ENCODE measurements at places on chromosomes 1 and 21. TPM values are rescaled to one million over a fixed set of nuclear protein-coding genes. Genes with fewer than 3 reads are reported as not detected.

DNA sequence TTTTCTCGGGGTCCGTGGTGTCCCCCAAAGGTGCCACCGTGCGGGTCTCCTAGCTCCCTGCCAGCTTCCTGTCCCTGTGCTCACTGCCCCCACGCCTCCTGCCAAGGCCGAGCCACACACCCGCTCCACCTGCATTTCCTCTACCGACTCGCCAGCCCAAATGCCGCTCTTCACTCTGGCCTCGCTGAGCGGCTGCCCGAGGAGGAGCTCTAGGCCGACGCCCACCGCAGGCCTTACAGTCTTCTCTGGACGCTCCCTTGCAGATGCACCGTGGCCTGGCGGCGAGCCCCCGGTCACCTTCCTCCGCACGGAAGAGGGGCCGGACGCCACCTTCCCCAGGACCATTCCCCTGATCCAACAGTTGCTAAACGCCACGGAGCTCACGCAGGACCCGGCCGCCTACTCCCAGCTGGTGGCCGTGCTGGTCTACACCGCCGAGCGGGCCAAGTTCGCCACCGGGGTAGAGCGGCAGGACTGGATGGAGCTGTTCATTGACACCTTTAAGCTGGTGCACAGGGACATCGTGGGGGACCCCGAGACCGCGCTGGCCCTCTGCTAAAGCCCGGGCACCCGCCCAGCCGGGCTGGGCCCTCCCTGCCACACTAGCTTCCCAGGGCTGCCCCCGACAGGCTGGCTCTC lies 26.3 kb downstream of the FTCD start:
- DNase-seq, result no peak

GRCh38 chr21:39313042-39313570 lies 326 bp downstream of the BRWD1 start:
- peak; percentile 19 for DNase-seq

DNA sequence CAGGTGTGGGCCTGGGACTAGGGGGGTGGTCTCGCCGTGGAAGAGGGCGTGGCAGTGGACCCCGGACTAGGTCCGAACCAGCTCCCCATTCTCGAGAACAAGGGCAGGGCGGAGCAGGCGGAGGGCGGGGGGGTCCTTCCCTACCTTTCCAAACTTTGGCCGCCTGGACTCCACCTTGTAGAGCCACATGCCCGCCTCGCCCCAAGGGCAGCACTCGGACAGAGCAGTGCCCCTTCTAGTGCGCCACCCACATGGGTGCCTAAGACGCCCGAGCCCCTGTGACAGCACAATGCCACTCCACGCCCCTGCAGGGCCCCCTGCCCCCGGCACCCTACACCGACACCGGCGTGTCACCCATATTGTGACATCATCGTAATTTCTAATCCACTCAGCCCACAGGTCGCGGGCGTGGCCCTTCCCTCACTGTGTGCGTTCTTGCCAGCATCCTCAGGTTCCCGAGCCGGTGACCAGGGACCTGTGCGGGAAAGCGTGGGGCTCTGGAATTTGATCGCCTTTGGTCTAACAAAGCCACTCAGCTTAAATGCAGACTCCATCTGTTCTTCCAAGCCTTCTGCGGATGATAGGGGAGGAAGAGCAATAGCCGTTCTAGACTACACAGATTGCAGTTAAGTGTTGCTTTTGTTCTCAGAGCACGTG lies 553 bp upstream of the STMN1 start:
- DNase-seq, result peak; percentile 43

DNA sequence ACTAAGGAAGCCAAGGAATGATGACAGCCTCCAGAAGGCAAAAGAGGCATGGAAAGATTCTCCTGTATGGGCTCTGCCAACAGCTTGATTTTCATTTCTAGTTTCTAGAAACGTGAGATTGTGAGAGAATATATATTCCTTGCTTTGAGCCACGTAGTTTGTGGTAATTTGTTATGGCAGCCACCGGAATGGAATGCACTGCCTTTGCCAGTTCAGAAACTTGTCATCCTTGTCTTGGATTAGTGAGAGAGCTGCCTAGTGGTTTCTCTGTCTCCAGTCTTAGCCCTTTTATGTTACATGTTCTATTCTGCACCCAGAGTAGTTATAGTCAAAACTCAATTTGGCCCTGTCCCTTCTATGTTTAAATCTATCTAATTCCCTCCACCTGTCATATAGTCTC lies 216.0 kb upstream of the PTGFR start:
- no peak for DNase-seq

DNA sequence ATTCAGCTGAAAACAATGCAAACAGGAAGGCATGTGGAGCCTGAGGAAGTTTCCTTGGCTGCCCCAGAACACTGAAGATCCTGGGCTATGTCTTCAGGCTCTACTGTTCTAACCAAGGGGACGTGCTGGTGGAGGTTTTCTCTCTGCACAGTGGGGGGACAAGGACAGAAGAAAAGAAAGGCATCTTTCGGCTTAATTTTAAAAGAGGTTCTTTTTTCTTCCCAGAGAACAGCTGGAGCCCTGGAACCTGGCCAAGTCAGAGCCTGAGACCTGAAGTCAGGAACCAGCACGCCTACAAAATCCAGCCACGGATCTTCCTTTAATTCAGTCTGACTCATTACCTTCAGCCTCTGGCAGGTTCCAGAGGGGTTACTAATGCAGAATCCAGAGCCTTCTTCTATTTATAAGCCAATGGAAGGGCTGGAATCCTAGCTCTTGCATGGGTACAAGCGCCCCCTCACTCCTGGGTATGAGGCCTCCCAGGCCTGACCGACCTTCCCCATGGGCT lies 19.8 kb downstream of the CTNNBIP1 start:
- peak; percentile 79 for DNase-seq

DNA sequence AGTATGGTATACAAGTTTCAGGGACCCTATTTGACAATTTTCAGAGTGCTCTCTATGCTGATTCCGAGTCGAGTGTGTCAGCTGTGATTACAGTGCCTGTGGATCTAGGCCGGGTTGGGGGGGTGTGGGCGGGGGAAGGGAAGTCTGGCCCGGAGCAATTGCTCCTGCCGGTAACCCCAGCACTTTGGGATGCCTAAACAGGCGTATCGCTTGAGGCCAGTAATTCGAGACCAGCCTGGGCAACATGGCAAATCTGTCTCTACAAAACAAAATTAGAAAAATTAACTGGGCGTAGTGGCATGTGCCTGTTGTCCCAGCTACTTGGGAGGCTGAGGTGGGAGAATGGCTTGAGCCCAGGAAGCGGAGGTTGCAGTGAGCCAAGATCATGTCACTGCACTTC lies 1.6 kb upstream of the IL10RB start:
- DNase-seq, result no peak

GRCh38 chr1:46084553-46085451 lies 47.6 kb downstream of the PIK3R3 start:
- no peak for DNase-seq

- DNase-seq, result peak; percentile 46
Observed at GRCh38 chr1:205939690-205940330, 3.4 kb downstream of the SLC26A9 start.

- DNase-seq, result no peak
Observed at GRCh38 chr21:42744520-42745445, 91.4 kb downstream of the PDE9A start.

DNA sequence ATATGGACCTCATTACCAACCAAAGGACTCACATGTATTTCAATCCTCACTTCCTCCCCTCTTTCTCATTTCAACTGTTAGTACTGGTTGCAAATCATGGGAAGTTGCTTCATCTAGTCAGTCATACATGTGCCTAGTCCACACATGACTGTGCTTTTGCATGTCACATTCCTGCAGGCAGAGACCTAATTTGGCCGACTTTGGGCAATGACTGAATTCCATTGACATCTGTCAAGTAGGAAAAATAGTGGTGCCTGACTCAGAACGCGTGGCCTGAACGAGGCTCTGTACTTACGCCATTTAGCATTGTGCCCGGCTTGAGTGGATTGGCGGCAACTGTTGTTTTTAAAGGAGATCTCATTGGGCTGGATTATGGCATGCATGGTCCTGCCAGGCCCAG lies 18.0 kb downstream of the PTPRU start:
- no peak for DNase-seq

GRCh38 chr21:36791180-36791579 lies 92.3 kb downstream of the SIM2 start:
- DNase-seq, result no peak

DNA sequence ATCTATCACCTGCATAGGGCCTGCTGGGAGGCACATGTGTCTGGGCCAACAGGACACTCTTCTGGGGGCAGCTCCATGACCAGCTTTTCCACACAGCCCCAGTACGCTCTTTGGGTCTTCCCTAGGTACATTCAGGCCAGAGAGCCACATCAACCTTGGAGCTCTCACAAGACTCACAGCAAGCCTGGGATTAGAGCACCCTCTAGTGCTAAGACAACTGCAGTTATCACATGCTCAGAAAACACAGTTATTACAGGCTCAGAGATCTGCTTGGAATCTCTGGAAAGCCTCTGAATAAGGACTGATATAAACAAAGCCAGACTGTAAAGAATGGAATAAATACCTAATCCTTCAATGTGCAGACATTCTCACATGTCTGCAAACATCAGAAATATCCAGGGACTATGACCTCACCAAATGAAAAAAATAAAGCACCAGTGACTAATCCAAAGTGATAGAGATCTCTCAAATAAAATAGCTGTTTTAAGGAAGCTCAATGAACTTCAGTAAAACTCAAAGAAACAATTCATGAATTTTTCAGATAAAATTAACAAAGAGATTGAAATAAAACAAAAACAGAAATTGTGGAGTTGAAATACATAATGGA lies 563.9 kb upstream of the NR5A2 start:
- DNase-seq, result no peak

GRCh38 chr1:47754221-47754620 lies 243.0 kb downstream of the TRABD2B start:
- DNase-seq, result no peak

GRCh38 chr21:28336314-28336713 lies 656.4 kb downstream of the LTN1 start:
- peak; percentile 86 for DNase-seq

DNA sequence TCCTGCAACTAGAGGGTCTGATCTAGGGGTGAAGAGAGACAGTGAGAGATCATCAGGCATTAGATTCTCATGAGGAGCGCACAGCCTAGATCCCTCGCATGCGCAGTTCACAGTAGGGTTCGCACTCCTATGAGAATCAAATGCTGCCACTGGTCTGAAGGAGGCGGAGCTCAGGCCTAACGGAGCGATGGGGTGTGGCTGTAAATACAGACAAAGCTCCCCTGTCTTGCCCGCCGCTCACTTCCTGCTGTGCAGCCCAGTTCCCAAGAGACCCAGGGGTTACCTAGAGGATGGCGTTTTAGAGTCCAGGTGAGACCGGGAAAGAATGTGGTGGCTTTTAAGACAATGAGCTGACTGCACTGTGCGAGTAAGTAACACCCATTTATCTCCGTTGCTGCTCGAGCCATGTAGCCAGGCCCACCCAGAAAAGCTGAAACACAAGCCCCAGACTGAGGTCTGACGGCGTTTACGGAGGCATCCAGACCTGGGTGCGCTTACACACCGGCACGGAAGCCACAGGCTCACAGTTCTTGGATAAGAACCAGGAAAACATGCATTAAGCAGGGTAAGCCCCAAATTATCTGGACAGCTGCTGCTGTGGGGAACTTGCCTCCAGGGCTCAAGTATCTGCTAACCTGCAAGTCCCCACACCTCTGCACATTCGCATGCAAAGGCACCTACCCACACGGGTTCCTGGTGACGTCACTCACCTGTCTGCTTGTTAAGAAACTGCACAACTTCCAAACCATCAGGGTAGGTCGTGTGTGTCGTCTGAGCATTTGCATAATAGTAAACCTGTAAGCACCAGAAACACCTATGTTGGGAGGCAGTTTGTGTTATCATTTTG lies 12.5 kb downstream of the TCP10L start:
- DNase-seq, result no peak

DNA sequence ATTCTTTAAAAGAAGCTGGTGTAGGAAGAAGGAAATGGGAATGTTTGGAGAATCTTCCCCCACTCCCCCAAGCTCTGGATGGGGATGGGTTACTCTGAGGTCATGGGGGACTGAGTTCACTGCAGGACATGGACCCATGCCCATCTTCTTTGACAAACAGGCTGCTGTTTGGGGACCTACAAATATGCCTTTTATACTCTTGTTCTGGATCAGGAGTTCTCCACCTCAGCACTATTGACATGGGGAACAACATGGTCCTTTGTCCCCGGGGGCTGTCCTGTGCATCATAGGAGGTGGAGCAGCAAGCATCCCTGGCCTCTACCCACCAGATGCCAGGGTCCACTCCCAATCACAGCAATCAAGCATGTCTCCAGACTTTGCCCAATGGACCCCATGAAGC lies 365.8 kb upstream of the C1orf174 start:
- DNase-seq, result no peak

DNA sequence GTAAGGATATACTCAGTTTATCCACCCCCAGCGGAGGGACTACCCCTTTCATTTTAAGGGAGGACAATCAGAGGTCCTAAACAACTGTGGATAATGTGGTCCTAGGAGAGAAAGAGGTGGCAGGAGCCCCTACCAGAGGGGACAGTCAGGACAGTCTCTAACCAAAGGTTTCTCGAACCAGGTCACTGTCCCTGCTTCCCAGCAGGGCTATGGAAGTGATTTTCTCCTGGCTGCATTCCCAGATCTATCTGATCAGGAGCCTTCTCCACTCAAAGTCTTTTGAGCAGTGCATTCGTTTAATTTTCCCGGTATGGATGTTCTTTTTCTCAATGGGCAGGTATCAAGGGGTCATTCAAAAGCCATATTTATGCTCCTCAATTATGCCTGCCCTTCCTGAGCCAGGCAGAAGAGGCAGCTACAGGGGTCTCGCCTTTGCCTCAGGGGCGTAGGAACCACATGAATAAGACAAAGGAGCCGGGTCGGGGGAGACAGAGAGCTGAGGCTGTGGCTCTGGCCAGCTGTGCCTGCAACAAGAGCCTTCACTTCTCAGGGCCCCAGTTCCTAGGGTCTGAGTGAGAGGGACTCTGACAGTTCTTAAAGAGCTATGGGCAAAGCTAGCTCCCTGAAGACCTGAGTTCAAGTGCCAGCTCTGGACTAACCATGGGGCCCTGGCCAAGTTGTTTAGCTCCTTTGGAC lies 62.5 kb upstream of the DMRTB1 start:
- DNase-seq, result no peak

DNA sequence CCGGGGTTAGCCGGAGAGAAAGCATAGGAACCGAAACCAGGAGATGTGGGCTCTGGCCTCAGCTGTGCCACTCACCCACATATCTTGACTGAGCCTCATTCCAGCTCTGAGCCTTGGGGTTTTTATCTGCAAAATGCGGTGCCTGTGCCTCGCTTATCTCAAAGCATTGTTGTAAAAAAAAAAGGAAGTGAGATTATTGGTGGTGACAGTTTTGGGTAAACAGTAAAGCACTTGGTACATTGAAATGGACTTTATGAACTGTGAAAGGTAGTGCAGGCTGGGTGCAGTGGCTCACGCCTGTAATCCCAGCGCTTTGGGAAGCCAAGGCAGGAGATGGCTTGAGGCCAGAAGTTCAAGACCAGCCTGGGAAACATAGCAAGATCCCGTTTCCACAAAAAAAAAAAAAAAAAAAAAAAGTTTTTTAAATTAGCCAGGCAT lies 3.8 kb downstream of the PTAFR start:
- DNase-seq, result peak; percentile 34

The BEND5 gene
- 3.2 TPM for total RNA-seq

The PYHIN1 gene
- 0.95 TPM for total RNA-seq

The OR2T35 gene
- total RNA-seq, result not detected

The TMEM39B gene
- total RNA-seq, result 7.6 TPM

The THEM5 gene
- total RNA-seq, result not detected

The OLFML2B gene
- total RNA-seq, result 11.0 TPM

The KAZN gene
- 12.9 TPM for total RNA-seq

The KANK4 gene
- total RNA-seq, result 1.6 TPM

The TSTD1 gene
- total RNA-seq, result 43.2 TPM

The CELA2B gene
- total RNA-seq, result 0.63 TPM

The C1QC gene
- total RNA-seq, result 41.3 TPM

The KPRP gene
- total RNA-seq, result not detected
